Hematopoietic multipotent progenitor cell treated with erythropoietin and hydrocortisone succinate and interleukin-3 and kit ligand, for 6 days (in vitro differentiated cells): ENCODE measurements at places on chromosomes 16 and 17.

DNA sequence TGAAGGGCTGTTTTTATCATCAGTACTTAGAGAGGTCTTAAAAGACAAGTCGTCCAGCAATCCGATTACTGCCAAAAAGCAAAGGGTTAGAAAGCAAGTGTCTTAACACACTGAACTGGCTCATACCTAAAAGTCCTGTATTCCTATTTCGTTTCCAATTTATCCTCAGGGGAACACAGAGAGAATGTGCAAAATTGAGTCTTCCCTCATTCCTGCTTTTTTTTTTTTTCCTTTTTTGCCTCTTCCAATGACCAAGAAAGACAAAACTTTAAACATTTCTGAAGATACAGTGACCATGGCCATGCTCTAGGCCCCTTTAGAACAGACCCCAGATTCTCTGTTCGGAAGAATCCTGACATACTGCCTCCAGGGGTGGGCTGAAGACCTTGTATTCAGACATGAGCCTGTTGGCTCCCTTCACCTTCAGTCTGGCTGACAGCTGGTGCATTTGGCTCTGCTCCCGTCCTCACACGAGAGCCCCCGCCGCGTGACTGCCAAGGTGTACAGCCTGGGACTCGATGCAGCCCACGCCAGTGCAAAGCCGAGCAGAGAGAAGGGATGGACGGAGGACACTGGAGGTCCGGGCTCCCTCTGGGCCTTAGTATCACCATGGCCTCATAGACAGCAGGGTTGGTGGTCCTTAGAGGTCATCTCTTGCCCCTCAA lies 47.0 kb downstream of the COTL1 start:
- DNase-seq: no peak

DNA sequence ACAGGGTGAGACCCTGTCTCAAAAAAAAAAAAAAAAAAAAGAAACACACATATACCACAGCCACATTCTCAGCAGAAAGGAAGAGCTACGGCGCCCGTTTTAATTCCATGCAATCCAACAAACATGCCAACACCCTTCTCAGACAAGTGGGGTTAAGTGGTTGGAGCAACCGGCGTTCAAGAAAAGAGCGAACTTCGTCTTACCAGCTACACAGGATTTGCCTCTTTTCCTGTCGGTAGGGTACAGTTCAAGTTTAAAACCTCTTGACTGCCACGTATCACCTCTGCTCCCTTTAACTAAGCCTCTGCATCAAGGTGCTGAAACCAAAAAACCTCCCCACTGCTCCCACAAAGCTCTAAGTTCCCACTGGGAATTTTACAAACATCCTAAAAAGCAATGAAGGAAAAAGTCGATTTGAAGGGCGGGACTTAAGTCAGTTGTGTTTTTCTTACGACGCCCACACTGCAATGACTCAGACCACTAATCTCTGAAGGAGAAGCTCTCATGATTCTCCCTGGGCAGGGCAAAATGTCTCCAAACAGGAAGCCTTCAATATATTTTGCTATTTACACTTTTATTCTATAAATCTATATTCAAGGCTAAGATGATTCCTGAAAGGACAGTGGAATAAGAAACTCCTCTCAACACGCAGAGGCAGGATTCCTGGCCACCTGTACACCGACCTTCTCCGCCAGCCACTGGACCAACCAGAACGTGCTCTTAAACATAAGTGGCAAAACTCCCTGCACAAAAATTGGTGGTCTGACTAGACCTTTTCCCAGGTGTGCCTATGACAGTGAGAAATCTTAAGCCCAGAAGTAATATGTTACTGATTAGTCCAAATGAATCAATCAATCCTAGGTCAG lies 18.8 kb downstream of the SRP68 start:
- peak; percentile 45 for DNase-seq

GRCh38 chr17:7136266-7136877 lies 21.8 kb upstream of the ASGR2 start:
- DNase-seq: peak; percentile 89

GRCh38 chr17:29544066-29544465 lies 22.8 kb downstream of the ABHD15 start:
- no peak for DNase-seq

GRCh38 chr16:17515421-17516210 lies 44.9 kb upstream of the XYLT1 start:
- DNase-seq: no peak

GRCh38 chr16:70391881-70392481 lies 45.3 kb downstream of the DDX19A start:
- no peak for DNase-seq

GRCh38 chr17:76369379-76369778 lies 15.0 kb upstream of the SPHK1 start:
- DNase-seq: no peak

- DNase-seq: no peak
Measured at GRCh38 chr16:69922200-69922599, 28.9 kb upstream of the CLEC18A start.

DNA sequence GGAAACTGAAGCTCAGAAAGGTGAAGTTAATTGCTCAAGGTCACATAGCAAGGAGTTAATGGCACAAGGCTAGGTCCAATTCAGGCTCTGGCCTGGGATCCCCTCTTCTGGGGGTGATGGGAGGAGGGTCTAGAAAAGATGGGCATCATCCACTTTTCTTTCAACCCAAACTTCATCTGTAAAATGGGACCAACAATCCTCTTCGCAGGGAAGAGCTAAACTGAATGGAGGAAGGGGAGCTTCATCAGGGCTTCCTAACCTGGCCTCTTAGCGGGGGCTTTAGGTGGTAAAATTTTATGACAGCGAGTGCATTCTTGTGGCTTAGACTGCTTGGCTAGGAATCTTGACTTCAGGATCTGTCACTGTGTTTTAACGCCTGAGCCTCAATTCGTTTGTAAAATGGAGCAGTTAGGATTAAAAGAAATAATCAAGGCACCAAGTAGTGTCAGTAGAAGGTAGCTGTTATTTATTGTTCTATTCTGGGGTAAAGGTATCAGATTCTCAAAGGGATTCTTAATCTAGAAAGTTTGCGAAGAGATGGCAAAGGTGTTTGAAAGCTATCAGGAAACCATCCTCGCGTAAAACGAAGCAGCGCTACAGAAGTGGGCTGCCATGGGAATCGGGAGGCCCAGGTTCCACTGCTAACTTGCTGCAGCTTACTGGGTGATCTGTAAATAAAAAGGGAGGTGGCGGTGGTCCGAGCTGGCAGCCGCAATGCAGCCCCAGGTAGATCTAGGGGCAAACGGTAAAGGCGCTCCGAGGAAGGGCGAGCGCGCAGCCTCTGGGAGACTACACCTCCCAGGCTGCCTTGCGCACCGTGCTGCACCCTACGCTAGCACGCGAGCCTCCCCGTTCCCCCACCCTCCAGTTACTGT lies 1.5 kb upstream of the SRCAP start:
- DNase-seq: peak; percentile 22

GRCh38 chr16:9854675-9855074 lies 327.6 kb downstream of the GRIN2A start:
- no peak for DNase-seq

DNA sequence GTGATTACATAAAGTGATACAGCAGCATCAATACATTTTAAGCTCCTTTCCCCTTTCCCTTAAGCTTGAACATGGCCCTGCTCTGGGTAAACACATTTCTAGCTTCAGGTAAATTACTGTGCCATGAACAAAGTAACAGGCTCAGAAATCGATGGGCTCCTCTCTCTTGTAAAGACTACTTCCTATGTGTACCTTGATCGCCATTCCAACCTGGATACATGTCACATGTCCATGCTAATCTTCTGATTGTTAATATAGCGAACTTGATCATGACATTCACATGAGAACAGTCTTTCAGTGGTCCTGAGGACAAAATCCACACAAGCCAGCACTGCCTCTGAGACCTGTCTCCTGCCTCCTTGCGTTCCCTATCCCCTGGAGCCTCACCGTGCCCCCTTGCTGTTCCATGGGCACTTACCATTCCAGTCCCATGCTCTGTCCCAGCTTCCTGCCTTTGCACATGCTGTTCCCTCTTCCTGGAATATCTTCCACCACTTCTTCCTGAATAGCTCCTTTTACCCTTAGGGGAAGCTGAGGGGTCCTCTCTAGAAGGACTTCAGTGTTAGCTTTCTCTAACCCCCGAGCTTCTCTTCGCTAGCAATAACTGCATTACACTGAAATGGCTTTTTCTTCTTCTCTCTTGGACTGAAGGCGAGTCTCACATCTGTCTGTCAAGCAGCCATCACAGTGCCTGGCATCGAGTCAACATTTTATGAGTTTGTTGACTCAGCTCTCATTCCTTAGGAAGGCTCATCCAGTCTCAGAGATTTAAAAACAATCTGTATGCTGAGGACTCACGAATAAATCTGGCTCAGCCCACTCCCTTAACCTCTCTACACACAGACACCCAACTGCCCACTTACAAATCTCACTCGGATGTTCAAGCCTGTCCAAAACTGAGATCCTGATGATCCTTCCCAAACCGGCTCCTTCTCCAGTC lies 93.3 kb downstream of the ASIC2 start:
- no peak for DNase-seq

- DNase-seq: no peak
Measured at GRCh38 chr17:82053556-82054263, 2.0 kb downstream of the GPS1 start.

DNA sequence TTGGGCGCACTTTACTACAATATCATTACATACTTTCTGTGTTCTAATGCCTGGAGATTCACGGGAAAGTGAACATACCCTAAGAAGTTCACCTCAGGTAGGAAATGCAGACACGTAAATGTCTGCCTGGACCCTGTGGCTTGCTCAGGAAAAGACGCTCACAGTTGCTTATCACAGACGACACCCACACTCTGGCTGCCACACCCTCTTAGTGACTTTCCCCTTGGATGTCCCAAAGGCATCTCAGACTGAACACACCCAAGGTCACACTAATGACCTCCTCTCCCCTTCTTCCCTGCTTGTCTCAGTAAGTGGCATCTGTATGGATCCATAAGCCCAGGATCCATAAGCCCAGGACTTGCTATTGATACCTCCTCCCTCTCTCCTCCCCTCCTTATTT lies 32.6 kb downstream of the CDRT15 start:
- peak; percentile 65 for DNase-seq

DNA sequence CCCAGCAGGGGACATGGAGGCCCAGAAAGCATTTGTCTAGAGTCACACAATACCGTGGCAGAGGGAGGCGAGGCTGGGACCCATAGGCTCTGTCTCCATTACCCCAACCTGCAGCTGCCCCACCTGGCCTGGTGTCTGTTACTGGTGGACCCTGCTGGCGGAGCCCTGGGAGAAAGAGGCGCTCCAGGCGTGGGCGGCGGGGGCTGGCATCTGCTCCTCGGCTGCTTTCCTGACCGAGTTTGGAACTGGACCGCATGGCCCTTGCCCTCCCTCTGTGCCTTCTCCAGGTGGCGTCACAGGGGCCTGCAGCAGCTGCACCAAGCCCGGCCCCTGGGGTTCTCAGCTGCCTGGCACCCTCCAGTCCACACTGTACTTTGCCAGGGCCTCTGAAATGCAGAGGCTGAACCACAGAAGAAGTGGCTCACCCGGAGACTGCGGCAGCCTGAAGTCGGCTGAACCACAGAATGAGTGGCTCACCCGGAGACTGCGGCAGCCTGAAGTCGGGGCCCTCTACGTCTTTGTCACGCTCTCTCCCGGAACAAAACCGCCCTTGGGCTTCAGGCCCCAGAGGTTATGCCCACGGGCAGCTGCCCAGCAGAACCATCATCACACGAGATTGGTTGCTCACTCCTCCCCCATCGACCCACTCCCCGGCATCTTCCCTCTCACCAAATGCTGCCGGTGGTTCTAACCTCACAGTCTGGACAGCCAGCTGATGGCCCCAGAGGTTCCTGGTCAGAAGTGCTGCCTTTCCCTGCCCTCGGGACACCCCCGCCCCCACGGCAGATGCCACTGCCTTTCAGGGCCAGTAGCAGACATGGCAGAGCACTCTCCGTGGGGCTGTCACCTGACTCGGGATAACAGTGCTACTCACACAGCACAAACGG lies 20.2 kb downstream of the CBFA2T3 start:
- DNase-seq: no peak

DNA sequence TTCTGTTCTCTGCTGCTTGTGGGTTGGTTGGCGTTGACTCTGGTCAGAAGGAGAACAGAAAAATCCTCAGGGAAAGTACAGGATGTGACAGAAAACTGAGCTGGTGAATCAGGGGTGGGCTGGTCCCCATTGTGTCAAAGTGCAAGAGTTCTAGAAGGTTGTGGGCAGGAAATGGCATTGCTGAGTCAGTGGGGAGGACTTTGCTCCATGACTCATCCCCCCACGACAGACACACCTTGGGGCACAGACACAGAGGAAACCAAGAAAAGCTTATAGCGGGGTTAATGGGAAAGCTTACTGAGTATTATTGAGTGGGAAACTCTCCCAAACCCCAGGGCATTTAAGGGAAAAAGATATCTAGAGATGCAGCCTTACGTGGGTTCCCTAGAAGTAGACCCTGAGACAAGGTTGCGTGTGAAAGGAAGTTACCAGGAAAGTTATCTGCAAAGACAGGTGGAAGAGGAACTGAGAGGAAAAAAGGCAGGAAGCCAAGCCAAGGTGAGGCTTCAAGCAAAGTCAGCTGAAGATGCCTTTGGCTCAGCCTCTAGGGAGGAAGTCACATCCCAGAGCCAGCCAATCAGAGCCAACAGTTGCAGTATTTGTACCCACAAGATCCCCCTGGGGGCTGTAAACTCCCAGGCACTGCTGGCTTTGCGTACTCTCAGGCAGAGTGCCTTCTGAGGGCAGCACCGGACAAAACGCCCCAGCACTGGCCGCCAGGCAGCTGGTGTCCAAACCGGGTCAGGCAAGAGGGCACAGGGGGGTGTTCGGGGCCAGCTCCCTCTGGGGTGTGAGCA lies 86.4 kb downstream of the FOXL1 start:
- DNase-seq: no peak

DNA sequence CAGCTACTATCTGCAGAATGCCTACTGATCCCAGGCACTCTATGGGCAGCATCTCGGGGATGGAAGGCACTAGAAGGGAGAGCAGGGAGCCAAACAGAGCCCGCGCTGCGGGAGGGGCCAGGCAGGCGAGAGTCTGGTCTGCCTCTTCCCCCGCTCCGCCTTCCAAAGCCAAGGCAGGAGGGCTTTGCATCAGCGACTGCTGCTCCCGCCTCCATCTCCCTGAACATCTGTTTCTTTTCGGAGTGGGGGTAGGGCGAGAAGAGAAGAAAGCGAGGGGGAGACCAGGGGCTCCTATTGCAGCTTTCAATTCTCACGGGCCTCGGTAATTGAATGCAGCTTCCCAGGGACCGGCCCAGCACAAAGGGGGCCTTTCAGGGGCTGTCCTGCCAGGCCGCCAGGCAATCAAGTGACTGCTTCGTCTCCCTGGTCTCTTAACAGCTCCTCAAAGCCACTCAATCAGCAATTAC lies 31.4 kb upstream of the CDC42EP4 start:
- no peak for DNase-seq

- peak; percentile 73 for DNase-seq
Measured at GRCh38 chr16:87376660-87377059, 6.9 kb downstream of the FBXO31 start.

DNA sequence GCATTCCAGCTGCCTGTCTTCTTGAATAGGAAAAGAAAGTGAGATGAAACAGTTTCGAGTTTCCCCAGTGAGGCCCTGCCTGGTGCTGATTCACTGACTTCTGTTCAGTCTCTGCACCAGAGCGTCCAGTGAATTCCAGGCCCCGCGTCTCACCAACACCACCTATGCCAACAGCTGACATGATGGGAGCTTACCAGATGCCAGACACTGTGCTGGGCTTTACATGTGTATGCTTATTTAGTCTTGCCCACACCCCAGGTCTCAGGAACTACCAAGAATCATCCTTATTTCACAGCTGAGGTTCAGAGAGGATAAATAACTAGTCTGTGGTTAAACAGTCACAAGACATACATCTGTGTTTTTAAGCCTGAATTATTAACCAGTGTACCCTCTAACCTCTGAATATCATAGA lies 29.1 kb upstream of the IRX6 start:
- no peak for DNase-seq
